AG08395 (cell line): ENCODE measurements at places on chromosomes 5 and 9.
A peak's percentile ranks its signal among the peaks of the same experiment; 100 is the strongest.

GRCh38 chr5:170430866-170431437 is 41.8 kb upstream of the KCNMB1 start:
- DNase-seq = peak; percentile 5

DNA sequence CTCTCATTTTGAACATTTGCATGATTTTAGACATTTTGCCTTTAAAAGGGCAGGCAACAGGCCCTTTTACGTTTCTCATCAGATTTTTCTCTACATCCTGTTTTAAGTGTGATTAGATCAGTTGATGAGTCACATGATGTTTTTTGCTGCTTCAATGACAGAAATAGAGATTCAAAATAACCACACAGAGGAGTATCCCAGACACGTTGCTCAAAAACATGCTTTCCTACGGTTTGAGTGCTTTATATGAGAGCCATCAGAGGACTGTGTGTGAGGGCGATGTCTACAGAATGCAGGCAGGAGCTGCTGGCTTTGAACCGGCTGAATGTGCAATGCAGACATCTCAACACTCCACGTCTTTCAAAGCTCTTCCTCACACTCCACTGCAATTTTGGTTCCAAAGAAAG is 42.1 kb downstream of the OTULIN start:
- peak; percentile 78 for DNase-seq

DNA sequence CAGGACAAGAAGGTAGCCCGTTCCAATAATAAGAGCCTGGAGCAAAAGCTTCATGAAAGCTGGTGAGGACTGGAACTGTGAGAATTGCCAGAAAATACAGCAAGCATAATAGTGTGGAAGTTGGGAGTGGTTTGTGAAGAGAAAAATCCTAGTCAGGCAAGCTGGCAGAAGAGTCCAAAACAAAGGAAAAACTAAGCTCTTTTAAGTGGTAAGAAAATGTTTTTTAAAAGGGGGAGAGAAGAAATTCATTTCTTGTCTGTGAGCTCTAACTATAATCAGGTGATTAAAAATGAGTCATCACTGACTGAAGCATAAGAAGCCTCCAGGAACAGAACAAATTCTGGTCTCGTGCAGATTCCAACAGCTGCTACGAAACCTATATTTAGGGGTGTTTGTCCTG is 102.6 kb downstream of the CAAP1 start:
- peak; percentile 24 for DNase-seq

DNA sequence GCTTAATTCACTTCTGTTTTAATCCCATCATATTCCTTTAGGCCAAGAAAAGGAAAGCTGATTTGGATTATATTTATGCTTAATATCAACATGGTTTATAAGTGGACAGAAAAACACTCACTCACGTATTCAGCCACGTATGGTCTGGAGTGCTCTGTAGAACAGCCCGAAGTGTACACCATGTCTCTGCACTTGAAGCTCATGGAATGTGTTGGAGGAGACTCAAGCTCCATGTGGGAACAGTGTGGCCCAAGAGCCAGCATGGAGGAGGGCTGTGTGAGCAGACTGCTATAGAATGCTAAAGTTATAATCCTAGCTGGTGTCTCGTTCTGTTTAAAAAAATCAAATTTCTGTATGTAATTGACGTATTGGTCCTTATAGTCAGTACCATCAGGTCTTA is 32.9 kb downstream of the OTULINL start:
- DNase-seq = no peak
